ENCODE measurements at places on chromosomes 12 and 14.

DNA sequence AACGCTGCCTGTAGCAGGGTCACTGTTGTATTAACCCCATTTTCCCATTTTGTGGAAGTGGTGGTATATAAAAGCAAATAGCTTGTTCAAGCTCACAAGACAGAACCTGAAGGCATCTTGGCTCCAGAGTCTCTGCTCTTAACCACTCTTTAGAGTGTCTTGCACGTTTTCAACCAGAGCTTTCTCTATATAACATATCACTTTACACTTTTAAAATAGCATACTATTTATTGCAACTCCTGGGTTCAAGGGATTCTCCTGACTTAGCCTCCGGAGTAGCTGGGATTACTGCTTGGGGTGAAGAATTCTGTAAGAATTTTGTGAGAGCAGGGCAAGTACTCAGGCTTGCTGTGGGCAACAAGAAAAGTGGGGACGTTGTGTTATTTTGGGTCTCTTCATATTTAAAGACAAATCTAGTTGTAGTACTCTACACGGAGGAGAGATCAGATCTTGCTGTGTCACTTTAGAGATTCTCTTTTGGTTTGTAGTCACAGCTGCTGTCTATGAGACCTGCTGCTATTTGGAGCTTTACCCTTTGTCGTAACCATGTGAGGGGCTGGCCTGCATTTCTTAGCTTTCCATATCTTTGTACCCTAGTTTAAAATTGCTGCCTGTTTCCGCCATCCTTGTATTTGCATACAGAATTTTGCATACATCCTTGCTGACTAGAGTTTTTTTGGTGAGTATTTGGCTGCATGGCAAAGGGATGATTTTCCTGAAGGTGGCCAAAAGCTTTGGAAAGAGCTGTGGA, 40.7 kb downstream of the WDR20 start:
- no peak for DNase-seq

DNA sequence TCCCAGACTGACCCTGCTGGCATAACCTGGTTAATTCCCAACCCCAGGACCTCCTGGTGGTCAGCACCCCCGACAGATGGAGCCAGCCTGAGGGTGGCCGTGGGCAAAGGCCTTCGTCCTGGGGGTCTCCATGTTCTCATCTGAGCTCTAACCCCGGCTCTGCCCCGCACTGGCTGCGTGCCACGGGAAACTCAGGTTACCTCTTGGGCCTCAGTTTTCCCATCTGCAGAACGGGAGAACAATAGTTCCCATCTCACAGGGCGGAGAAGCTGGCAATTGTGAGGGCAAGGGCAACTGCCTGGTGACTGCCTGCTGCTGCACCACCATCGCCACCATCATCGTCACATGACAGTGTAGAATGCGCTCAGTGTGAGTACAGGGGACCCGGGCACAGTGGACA, 77.9 kb downstream of the RFLNA start:
- DNase-seq = no peak

DNA sequence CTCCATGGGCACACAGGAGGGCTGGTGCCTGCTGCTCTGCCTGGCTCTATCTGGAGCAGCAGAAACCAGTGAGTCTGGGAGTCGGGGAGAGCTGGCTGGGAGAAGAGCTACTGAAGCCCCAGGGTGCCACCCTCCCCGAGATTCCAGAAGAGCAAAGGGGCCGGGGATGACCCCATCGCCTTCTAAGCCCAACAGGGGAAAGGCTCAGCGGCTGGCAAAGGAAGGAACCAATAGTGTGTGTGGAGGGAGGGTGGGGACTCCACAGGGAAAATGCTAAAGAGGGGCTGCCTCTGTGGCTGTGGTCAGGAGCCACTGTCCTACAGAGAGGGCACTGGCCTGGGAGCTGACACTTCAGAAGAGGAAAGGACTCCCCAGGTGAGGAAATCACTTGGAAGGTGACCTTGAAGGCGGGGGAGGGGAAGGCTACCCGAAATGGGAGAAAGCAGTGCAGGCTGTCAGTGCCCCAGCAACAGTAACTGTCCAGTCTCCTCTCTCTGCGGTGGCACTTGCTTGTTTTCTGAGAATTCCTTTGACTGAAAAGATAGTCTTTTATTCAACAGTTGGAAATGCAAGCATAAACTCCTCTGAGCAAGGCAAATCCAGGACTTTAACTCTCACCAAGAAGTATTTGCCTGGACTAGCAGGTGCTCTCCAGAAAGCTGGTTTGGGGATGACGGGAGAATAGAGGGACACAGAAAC, 552 bp downstream of the TAPBPL start:
- DNase-seq = no peak

DNA sequence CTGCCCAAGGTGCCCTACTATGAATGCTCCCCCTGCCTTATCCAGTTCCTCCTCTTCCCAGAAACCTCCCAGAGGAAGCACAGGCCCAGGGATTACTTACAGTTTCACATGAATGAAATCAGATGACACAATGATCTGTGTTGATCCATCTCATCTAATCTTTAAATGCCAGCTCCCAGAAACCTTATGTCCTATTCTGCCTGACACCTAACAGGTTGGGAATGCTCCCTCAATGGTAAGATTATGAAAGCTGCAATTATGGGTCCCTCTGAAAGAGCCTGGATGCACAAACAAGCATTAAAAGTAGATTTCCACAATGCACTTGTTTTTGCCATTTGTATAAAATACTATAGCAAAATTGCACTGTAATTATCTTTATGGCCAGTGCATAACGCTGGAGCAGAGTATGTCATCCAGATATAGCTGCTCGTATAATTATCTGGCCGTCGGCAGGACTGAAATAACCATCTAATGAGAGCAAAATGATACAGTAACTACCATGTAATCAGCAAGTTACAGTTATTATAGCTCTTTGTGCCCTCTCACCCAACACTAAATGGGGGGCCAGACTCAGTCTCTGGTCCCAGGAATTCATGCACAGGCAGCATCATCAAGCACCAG, 4.4 kb upstream of the ZBTB39 start:
- no peak for DNase-seq

- DNase-seq = no peak
Measured at GRCh38 chr14:65805113-65805473, 392.6 kb downstream of the FUT8 start.

GRCh38 chr12:15756822-15757221, 32.4 kb downstream of the EPS8 start:
- DNase-seq = peak; percentile 59

GRCh38 chr12:114131824-114132223, 165.7 kb upstream of the RBM19 start:
- DNase-seq = no peak

DNA sequence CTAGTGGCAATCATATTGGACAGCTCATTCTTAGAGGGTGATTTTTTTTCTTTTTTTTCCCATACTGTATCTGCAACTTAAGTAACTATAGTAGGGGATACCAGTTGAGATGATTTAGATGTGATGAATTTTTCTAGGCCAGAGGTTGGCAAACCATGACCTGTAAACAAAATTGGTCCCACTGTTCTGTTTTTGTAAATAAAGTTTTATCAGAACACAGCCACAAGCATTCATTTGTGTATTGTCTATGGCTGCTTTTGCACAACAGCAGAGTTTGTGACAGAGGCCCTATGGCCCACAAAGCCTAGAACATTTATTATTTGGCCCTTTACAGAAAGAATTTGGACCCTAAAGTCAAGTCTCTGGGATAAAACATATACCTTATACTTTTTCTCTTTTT, 11.4 kb downstream of the ARF6 start:
- no peak for DNase-seq

- no peak for DNase-seq
Measured at GRCh38 chr12:20822415-20822814, 11.9 kb downstream of the SLCO1B3 start.

DNA sequence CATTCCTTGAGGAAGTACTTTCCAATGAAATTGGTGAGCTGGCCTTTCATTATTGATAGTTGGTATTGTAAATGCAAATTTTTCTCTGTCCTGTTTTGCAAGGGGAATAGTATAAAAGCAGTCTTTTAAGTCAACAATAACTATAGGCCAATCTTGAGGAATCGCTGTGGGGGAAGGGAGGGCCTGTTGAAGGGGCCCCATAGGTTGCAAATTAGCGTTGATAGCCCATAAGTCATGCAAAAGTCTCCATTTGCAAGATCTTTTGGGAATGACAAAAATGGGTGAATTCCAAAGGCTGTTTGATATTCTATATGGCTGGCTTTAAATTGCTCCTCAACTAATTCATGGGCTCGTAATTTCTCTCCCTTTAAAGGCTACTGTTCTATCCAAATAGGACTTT, 143.6 kb downstream of the TMEM117 start:
- DNase-seq = no peak

DNA sequence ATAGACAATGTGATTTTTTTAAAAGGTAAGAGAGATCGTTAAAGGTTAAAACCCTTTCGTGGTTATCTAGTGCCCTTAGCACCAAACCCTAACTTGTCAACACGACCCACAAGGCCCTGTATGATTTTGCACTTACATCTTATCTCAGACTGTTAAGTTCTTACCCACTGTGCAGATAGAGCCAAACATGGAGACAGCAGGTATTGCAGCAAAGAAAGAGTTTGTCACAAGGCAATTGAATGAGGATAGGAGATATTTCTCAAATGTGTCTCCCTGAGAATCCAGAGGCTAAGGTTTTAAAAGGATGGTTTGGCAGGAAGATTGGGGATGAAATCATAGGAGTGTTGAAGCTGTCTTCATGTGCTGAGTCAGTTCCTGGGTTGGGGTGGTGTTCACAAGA, 313.4 kb downstream of the AEBP2 start:
- no peak for DNase-seq

DNA sequence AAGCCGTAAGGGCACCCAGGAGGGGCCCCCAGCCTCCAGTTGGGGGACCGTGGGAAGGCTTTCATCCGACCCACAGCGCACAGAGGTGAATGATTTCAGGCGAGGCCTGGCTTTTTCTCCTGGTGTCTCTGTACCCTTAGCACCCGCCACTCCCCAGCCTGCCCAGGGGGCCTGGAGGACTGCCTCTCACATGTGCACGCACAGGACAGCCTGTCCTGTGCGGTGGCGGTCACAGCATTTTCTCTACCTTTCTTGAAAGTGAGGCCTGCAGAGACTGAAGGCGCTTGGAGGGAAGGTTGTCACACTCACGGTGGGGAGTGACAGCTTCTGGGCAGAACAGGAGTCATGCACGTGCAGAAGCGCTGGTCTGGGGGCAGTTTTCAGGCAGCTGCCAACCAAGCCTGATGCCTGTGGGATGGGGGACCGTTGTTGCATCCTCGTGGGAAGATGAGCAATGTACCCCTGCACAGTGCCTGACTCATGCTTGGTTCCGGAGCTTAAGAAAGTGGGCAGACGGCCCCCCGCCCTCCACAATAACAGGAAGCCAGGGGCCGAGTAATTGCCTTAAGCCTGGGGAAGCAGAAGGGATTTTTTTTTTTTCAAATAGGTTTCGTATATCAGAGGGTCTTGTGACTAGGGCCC, 148.1 kb downstream of the TSPAN9 start:
- no peak for DNase-seq

GRCh38 chr14:81436296-81437138, 36.4 kb upstream of the STON2 start:
- DNase-seq = peak; percentile 14

GRCh38 chr12:89333564-89334252, 18.6 kb downstream of the DUSP6 start:
- DNase-seq = no peak

DNA sequence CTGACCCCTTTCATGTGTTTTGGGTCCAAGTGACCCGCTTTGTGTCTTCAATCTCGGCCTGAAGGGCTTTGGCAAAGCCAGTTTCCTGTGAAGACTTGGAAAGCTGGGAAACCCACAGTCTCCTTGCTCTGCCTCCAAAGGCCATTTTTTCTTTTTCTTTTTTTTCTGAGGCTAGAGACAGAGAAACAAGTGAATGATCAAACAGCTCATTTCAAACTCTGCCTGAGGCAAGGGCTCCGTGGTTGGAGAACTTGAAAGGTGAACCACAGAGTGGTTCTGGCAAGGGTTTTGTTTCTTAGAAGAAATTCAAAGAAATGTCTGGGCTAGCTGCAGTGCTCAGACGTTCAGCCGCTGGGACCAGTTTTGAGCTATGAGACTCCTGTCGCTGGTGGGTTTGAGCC, 62.7 kb downstream of the ERH start:
- DNase-seq = no peak

- no peak for DNase-seq
Measured at GRCh38 chr12:6285063-6285477, 25.4 kb upstream of the PLEKHG6 start.

DNA sequence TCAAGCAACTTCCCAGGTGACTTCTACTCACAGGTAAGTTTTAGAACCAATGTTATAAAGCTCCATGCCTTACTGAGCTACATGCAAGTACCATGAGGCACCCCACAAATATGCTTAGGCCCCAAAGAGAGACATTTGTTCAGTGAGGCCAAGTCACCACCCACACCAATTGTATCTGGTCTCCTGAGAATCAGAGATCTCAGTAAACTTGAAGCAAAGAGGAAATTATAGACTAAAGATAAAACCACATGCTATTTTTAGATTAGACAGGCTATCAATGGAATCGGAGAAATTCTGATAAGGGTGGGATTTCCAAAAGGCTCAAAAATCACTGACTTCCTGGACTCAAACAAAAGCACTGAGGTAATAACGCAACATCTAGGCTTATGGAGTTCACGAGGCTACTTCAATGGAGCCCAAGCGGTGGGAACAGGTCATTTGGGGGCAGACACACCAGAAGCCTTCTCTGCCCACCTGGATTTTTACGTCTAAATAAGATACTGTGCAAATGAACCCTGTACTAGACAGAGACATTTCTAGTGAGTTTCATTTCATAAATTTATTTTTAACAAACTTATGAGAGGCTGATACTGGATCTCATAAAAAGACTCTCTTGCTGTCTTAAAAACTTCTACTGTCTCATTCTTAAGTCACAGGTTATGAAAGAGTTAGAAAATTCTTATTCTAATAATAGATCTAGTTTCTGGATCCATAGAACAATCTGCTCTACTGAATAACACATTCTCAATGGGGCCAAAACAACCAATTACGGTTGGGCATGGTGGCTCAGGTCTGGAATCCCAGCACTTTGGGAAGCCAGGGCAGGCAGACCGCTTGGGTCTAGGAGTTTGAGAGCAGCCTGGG, 7.7 kb downstream of the SLC15A4 start:
- DNase-seq = no peak

- no peak for DNase-seq
Measured at GRCh38 chr14:89276424-89276975, 140.5 kb downstream of the FOXN3 start.

GRCh38 chr12:127162902-127163301, 1104.1 kb upstream of the TMEM132C start:
- DNase-seq = no peak

- DNase-seq = peak; percentile 22
Measured at GRCh38 chr14:89973234-89973823, 17.6 kb downstream of the TDP1 start.

DNA sequence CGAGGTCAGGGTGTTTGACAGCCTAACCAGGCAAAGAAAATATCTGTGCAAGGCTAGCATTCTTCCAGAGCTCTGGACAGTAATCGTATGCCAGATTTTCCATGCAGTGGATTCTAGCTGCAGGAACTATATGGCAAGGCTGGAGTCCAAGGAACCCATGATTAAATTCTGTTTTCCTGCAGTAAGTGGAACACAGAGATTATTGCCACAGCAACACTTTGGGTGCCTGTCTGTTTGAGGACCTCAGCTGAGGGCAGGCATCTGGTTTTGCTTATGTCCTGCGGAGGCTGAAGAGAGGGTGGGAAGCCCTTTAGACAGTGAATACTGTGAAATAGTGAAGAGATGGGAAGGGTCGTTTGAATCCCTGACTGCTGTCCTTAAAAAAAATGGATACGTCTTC, 104.4 kb downstream of the DAD1 start:
- no peak for DNase-seq

GRCh38 chr12:46145881-46146280, 123.0 kb downstream of the SLC38A1 start:
- no peak for DNase-seq

All from fibroblast of skin of left biceps (primary cell).